Prostate gland (tissue), 2 donors: ENCODE measurements at places on chromosomes 16 and 17. TPM values are rescaled to one million over a fixed set of nuclear protein-coding genes. Genes with fewer than 3 reads are reported as not detected.

DNA sequence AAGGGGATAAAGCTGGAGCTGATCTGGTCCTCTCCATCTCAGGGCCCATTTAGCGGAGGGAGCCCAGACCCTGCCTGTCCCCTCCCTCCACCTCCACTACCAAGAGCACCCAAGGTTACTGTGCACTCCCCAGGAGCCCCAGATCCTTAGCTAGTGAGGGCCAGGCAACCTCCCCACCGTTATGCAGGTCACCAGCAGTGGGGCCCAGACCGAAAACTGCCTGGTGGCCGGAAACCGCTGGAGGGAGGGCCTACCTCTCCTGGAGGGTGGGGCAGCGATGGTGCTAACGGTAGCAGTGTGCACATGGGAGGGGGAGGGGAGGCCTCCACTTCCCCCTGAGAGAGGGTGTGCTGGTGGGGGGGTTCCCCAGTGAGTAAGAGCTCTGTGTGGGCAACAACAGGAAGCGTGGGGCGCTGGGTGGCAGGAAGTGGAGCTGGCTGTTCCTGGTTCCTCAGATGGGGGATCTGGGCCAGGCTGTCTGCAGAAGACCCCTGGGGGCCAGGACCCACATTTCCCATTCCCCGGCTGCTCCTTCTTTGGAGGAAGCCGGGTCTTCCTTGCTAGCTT, 4.4 kb downstream of the FMNL1 start:
- no peak overlapping the region for H3K27ac ChIP-seq
- H3K4me1 ChIP-seq, result no peaks in the 10 kb centered on the region
- no peak for DNase-seq
- H3K27me3 ChIP-seq, result no peaks in the 10 kb centered on the region

The RCVRN gene
- not detected for total RNA-seq

The CCP110 gene
- 13.8 TPM for total RNA-seq

DNA sequence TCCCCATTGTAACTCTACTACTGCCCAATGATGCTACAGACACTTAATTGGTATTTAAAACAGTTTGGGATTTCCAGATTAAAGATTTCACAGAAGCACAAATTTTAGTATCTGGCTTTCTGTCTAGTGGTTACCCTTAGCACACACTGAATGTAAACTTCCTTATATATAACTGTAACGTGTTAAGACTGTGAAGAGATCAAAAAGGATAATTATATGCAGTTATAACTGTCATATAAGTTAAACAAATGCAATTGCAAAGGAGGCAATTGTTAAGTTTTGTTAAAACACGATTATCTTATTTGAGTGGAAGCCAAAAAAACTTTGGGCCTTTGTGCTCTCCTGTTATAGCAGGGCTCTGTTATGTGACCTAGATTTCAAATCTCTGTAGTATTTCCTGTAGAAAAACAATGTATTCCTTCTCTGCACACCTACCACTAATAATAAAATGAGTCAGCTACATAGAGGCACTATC, 147.9 kb downstream of the STXBP4 start:
- H3K4me3 ChIP-seq, result no peak overlapping the region
- peaks cover 3% of the 10 kb centered on the region for H3K4me1 ChIP-seq
- no peaks in the 10 kb centered on the region for H3K36me3 ChIP-seq
- no peaks in the 10 kb centered on the region for H3K27me3 ChIP-seq

DNA sequence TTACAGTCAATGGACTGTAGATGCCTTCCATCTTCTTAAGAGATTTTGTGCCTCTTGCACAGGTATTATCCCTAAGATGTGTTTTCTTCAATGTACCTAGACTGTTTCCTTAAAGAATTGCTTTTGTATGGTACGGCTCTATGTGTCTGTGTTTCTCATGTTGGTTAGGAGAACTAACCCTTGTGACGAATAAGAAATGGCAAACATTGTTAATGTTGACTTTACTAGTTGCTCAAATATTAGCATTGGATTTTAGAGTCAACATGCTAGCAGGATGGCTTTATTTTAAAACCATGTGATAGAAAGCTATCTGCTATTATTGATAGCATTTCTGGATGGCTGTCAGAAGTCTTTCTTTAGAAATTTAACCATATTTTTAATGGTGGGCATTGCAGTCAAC, 34.5 kb downstream of the WWOX start:
- H3K4me3 ChIP-seq, result no peak overlapping the region
- peak overlapping the region; percentile 37 for H3K27ac ChIP-seq
- no peaks in the 10 kb centered on the region for H3K27me3 ChIP-seq
- no peaks in the 10 kb centered on the region for H3K36me3 ChIP-seq

- H3K36me3 ChIP-seq, result no peaks in the 10 kb centered on the region
- H3K27ac ChIP-seq, result no peak overlapping the region
- no peak for DNase-seq
These were observed 6.5 kb downstream of the CALB2 start for GRCh38 chr16:71365021-71365420.

GRCh38 chr17:227946-228615, 46.6 kb upstream of the DOC2B start:
- no peaks in the 10 kb centered on the region for H3K4me1 ChIP-seq
- DNase-seq, result no peak
- H3K27me3 ChIP-seq, result no peaks in the 10 kb centered on the region
- no peak overlapping the region for H3K4me3 ChIP-seq
- no peak overlapping the region for H3K27ac ChIP-seq

DNA sequence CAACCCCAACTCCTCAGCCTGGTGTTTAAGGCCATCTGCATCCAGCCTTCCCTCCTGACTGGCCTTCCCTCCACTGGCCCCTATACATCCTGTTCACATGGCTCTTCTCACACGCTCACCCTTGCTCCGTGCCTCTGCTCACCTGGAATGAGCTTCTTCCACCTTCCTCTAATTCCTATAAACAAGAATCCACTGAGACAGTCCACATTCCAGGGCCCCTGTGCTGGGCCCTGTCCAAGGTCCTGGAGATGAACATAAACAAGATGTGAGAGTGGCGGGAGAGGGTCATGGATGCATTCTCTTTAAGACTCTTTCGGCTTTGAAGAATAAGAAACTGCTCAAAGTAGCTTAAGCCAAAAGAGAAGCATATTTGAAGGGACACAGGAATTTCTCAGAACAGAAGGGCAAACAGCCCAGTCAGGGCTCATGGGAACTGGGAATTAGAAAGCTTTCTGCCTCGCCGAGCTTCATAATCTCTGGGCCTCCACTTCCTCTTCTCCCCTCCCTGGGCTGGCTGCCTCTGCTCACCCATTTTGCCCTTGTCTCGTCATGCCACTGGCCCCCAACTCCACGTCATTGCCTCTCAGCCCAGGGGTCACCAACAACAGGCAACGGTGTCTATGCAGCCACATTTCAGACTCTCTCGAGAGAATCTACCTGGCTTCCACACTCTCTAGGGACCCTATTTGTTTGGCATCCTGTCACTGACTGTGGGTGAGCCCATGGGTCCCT, 13.5 kb downstream of the SPPL2C start:
- H3K36me3 ChIP-seq, result no peaks in the 10 kb centered on the region
- no peak overlapping the region for H3K4me3 ChIP-seq
- H3K27me3 ChIP-seq, result no peaks in the 10 kb centered on the region

- no peaks in the 10 kb centered on the region for H3K4me1 ChIP-seq
- no peak overlapping the region for H3K27ac ChIP-seq
- H3K36me3 ChIP-seq, result no peaks in the 10 kb centered on the region
- DNase-seq, result no peak
These were observed 74.2 kb downstream of the VPS53 start for GRCh38 chr17:640436-640835.

The IRX3 gene
- 95.1 TPM for total RNA-seq

The TRPV2 gene
- total RNA-seq, result 7.1 TPM

GRCh38 chr17:74736513-74737298, at the start of gene RAB37:
Gene RAB37, plus strand, starts transcription at chr17:74737256. Its CDS starts 17 bp downstream, at chr17:74737273.
- H3K36me3 ChIP-seq, result no peaks in the 10 kb centered on the region
- H3K27me3 ChIP-seq, result peaks cover 8% of the 10 kb centered on the region
- H3K4me1 ChIP-seq, result no peaks in the 10 kb centered on the region
- H3K4me3 ChIP-seq, result peak within 1 kb of the TSS; percentile 21

DNA sequence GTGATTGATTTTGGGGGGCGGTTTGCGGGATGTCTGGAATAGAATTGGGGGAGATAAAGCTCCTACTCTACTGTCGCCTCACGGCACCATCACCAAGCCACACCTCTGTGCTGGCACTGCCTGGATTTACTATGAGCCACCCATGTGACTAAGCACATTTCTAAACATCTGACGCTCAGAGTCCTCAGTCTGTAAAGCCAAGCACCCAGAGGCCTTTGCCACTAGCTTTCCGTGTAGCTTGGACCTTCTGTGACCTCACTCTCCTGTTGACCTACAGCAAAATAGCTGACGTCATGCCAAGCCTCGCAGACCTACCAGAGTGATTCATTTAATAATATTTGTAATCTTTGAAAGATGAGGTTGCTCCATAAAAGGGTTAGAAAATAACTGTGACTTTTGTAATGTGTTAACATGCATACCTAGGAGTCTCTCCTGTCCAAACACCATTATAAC, 38.5 kb upstream of the MYOCD start:
- H3K4me3 ChIP-seq, result no peak overlapping the region
- no peak overlapping the region for H3K27ac ChIP-seq
- H3K4me1 ChIP-seq, result no peaks in the 10 kb centered on the region
- H3K36me3 ChIP-seq, result no peaks in the 10 kb centered on the region
- DNase-seq, result peak; percentile 8

The EVI2A gene
- 2.6 TPM for total RNA-seq

DNA sequence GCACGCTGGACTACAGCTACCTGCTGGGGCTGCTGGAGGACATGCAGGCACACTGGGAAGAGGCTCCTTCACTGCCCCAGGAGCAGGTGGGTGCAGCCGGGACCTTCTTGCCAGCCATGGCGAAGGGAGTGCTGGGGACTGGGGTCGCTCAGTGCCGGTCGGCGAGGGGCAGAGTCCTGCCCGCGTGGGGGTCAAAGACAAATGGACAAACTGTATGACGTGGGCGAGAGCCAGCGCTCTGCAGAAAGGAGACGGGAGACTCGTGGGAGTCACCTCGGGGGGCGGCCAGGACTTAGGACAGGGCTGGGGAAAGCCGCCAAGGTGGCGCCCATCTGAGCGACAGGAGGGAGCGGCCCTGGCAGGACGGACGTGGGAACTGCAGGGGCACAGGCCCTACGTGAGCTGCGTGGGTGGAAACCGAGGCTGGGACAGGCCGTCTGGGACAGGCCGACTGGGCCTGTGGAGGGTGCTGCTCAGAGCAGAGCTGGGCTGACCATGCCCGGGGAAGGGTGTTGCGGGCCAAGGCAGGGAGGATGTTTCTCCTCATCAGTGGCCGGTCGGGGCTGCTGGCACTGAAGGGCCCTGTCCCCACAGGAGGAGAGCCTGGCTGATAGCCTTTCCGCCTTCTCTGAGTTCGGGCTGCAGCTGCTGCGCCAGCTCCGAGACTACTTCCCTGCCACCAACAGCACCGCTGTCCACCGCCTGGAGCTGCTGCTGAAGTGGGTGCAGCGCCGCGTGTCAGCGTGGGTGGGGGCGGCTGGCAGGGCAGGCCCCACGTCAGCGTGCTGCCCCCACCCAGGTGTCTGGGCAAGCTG, 8.0 kb downstream of the TSR3 start:
- no peak overlapping the region for H3K27ac ChIP-seq
- DNase-seq, result no peak
- peaks cover 3% of the 10 kb centered on the region for H3K4me1 ChIP-seq
- H3K4me3 ChIP-seq, result no peak overlapping the region
- H3K27me3 ChIP-seq, result no peaks in the 10 kb centered on the region

DNA sequence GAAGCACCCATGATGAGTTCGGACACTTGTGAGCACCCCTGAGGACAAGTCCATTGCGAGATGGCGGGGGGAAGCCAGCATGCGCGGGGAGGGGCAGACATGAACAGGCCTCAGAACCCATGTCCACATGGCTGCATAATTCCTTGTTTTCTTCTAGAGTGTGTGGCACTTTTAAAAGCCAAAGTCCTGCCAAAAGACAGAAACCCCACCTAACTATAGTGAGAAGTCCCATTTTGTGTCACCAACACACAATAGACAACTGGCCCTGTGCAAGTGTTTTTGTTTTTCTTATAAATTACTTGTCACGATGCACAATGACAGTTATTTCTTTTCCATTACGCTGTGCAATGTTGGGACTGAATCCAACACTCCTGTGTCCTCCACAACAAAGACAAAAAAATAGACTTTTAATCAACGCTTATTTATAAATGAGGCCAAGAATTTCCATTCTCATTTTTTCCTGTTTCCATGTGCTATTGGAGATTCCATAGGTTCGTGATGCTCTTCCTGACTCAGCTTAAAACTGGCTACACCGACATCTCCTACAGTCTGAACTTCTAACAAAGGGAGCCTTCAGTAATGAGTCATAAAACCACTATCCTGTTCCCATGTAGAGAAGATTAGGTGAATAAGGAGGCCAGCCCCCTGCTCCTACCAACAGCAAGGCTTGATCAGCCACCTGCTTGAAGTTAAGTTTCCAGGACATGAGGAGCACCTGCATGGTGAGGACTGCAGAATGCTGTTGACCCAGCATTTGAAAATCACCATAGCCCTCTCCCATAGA, 98.9 kb downstream of the ZNF423 start:
- no peak for DNase-seq
- no peak overlapping the region for H3K27ac ChIP-seq
- H3K36me3 ChIP-seq, result no peaks in the 10 kb centered on the region
- H3K27me3 ChIP-seq, result no peaks in the 10 kb centered on the region
- H3K4me1 ChIP-seq, result no peaks in the 10 kb centered on the region

- no peak within 1 kb of the TSS for H3K27ac ChIP-seq
- no peaks in the 10 kb centered on the region for H3K36me3 ChIP-seq
- H3K4me1 ChIP-seq, result no peaks in the 10 kb centered on the region
- H3K27me3 ChIP-seq, result no peaks in the 10 kb centered on the region
- no peak within 1 kb of the TSS for H3K4me3 ChIP-seq
These were observed at the start of gene SLFN12L for GRCh38 chr17:35537601-35538141. Gene SLFN12L, minus strand, starts transcription at chr17:35537678. Its CDS starts 15,314 bp downstream, at chr17:35522364.

- no peak overlapping the region for H3K4me3 ChIP-seq
- H3K27ac ChIP-seq, result peak overlapping the region; percentile 41
- H3K4me1 ChIP-seq, result peaks cover 9% of the 10 kb centered on the region
- no peak for DNase-seq
- H3K27me3 ChIP-seq, result no peaks in the 10 kb centered on the region
These were observed 12.2 kb downstream of the KRT16 start for GRCh38 chr17:41600318-41600717.

DNA sequence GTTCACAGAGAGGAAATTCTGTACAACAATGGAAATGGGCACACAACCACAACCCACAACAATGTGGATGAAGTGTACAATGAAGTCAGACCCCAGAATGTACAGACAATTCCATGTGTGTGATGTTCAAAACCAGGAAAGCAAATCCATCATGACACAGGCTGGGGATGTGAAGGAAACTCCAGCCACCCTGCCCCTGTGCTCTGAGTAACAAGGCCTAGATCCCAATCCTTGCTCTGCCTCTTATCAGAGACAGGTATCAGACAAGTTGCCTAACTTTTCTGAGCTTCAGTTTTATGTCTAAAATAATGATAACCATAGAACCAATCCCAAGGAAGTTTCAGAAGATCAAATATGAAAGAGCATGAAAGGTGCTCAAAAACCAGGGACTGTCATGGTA, 1.8 kb upstream of the C16orf95 start:
- no peak for DNase-seq
- H3K4me1 ChIP-seq, result peaks cover 6% of the 10 kb centered on the region
- H3K27me3 ChIP-seq, result no peaks in the 10 kb centered on the region

GRCh38 chr16:72470541-72470940, 298.6 kb upstream of the PMFBP1 start:
- no peaks in the 10 kb centered on the region for H3K4me1 ChIP-seq
- no peak for DNase-seq
- no peaks in the 10 kb centered on the region for H3K27me3 ChIP-seq
- H3K36me3 ChIP-seq, result no peaks in the 10 kb centered on the region
